Astrocyte of the cerebellum (primary cell): ENCODE measurements at places on chromosomes 6 and 20.

GRCh38 chr6:319177-320131, 27.2 kb downstream of the DUSP22 start:
- no peak for DNase-seq

GRCh38 chr6:136791296-136792094, 782 bp downstream of the MAP3K5 start:
- DNase-seq: no peak

DNA sequence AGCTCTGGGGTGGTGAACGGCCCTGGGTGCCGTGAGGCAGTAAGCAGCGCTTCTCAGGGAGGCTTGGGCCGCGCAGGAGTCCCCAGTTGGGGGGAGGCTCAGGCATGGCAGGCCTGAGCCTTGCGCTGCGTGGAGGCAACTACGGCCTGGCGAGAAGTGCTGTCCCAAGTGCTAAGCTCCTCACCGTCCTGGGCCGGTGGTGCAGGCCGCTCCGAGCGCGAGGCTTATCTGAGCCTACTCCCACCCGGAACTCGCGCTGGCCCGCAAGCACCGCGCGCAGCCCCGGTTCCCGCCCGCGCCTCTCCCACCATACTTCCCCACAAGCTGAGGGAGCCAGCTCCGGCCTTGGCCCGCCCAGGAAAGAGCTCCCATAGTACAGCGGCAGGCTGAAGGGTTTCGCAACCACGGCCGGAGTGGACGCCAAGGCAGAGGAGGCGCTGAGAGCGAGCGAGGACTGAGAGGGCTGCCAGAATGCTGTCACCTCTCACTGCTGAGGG, 1.8 kb upstream of the WRNIP1 start:
- DNase-seq: no peak

DNA sequence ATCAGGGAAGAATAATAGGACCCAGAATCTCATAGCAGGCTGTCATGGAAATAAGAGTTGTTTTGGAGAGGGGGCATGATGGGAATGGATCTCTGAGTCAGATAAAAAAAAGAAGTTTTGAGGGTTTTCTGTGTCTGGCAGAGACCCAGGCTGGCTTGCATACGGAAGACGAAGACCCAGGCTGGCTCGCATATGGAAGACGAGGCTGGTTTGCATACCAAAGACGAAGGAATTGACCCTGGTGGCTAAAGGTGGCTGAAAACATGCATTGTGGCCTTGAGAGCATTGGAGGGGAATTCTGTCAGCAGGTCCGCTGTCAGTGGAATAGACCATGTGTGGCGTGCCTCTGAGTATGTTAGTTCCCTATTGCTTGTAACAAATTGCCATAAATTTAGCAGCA, 335.1 kb downstream of the BTBD3 start:
- peak; percentile 76 for DNase-seq

DNA sequence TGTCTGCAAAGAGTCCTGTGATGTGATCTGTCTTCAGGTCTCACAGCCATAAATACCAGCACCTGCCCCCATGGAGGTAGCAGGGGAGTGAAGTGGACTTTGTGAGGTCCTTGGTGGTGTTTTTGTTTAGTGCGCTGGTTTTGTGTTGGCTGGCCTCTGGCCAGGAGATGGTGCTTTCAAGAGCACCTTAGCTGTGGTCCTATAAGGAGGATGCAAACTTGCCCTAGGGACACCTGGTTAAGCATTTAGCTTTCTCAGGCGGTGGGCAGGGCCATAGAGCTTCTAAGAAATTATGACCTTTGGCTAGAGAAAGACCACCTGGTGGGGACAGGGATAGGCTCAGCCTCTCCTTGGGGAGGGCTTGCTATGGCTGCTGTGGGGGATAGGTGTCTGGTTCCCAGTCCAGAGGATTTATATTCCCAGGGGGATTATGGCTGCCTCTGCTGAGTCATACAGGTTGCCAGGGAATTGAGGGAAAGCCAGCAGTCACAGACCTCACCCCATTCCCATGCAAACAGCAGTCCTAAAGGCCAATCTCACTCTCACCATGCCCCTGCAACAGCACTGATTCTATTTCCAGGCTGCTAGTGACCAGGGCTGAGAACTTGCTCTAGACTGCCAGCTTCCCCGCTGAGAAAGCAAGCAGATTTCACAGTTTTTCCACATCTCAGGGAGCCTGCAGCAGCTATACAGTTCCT, 259.3 kb downstream of the TFAP2B start:
- DNase-seq: no peak

DNA sequence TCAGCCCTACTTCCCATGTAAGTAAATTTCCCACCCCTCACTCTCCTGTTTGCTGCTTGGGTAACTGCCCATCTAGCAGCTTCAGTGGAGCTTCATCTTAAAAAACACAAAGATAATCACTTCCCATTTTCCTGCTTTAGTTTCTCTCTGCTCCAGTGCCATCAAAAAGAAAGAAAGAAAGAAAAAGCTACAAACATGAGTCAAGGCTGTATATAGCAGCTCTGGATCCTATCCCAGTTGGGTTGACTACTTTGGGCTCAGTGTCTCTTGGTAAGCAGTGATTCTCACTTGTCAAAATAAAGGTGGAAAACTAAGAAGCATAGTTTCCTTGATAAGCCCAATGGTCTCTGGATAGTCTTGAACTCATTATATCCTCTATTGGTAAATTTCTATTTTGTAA, 48.7 kb upstream of the SRPK1 start:
- DNase-seq: no peak

GRCh38 chr6:144653885-144654505, 368.9 kb downstream of the UTRN start:
- DNase-seq: no peak

DNA sequence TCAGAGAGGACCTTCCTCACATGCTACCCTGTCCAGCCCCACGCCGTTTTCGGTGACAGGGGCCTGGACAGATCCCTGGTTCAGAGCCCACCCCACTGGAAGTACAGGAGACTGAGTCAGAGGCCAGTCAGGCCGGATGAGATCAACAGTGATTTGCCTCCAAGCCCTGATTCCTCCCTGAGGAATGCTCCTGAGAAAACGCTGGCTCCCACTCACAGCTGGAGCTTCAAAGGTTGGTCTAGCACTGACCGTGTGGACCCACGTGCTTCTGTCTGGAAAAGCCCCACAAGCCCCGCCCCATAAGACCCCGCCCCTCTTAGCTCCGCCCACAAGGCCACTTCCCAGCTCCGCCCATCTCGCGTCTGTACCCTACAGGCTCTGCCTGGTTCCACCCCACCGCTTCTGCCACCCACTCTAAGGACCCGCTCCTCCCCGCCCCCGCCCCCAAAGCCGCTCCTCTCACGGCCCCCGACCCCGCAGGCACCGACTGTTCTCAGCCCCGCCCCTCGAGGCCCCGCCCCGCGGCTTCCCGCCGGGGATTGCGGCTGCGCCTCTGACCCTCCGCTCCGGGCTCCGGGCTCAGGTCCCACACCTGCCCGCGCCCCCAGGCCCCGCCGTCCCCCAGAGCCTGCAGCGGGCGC, 64.9 kb upstream of the BHLHE23 start:
- DNase-seq: no peak

DNA sequence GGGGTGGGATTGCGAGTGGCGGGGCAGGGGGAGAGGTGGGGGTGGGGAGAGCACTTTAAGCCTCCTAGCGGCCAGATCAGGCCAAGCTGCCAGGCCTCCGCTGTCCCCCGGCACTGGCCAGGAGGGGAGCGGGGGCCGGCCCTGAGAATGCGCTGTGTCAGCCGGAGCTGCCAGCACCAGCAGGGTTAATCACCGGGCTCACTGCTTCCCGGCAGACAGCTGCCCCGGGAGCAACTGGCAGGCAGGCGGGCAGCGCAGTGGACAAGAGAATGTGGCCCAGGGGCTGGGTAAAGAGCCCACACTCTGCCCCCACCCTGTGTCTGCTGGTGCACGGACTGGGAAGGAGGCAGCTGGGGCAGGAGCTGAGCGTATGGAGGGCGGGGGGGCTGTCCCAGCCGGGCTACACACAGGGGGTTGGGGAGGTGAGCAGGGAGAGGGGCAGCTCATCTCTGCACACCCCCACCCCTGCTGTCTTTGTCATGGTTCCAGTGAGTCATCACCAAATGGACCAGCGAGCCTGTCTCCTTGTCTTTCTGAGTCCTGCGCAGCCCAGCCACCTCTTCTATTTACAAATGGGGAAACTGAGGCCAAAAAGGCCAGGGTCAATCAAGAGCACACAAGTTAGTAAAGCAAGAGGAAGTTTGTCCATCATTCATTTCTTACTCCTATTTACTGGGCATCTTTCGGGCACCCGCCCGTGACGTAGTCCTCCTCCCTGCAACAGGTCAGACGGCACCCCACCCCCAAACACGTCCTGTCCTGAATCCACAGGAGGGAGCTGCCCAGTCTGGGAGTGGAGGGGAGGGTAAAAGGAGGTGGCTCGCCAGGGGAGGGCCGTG, 2.1 kb upstream of the LAMA5 start:
- no peak for DNase-seq

- no peak for DNase-seq
Measured at GRCh38 chr6:135210632-135211305, 29.7 kb downstream of the MYB start.

GRCh38 chr20:56826705-56827665, 197.9 kb downstream of the TFAP2C start:
- DNase-seq: no peak

DNA sequence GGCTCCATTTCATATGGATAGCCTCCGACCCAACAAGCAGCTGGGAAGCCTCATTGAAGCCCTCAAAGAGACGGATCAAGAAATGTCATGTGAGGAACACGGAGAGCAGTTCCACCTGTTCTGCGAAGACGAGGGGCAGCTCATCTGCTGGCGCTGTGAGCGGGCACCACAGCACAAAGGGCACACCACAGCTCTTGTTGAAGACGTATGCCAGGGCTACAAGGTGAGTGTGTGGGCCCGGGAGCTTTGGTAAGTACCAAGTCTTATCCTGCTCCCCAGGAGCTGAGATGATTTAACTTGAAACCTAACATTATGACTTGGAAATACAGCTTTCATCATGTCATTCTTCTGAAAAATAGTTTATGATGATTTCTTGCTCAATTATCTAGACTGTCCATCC, 4.1 kb downstream of the TRIM38 start:
- DNase-seq: no peak

DNA sequence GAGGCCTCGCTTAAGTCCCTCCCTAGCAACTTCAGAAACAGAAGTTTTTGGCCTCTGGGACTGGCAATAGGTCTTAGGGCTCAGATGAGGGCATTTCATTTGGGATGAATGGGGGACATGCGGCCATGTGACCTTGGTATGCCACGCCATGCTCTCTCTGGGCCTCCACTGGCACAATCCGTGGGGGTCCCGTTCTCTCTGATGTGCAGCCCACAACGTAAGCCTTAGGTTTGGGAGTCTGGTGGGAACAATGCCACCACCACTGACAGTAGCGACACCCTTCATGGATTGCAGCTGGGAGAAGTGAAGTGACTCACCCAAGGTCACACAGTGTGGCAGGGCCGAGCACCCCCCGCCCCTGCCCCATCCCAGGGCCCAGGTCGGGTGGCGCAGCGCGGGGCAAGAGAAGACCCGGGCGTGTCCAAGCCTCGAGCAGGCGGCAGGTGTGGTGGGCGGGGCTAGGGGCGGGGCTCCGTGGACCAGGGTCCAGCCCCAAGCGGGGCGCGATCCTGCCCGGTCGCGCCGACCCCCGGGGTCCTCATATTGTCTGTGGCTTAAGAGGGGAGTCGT, 864 bp upstream of the CEBPB start:
- no peak for DNase-seq

GRCh38 chr6:162468326-162468725, 259.2 kb downstream of the PRKN start:
- peak; percentile 63 for DNase-seq

GRCh38 chr6:163132050-163132750, 282.3 kb upstream of the QKI start:
- peak; percentile 2 for DNase-seq

DNA sequence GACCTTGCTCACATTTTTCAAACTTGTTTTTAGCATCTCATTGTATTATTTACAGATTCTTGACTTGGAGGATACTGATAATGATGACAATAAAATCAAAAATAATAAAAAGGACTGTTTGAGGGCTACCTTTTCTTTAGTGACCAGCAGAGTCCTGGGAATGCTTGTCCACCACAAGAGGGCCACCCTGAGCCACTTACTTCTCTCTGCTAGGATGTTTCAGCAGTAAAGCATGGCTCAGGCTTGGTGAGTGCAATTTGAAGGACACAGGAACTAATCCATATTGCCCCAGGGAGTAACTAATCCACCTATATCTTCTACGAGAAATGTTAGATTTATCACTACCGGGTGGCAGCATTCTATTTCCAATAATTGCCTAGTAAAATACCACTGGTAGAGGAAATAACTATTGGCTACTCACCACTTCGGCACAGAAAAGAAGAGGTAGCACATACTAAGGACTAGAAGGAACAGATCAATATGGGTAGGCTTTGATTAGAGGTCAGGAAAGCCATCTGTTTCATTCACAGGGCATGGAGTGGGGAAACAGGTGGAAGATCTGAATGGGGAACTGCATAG, 5.8 kb upstream of the KIAA0408 start:
- DNase-seq: peak; percentile 59

GRCh38 chr20:10249822-10250221, 31.2 kb downstream of the SNAP25 start:
- DNase-seq: no peak

- DNase-seq: no peak
Measured at GRCh38 chr20:57649617-57650015, 29.4 kb upstream of the ZBP1 start.

GRCh38 chr20:45157962-45158361, 16.7 kb upstream of the PI3 start:
- DNase-seq: peak; percentile 35

- DNase-seq: no peak
Measured at GRCh38 chr6:100468016-100468622, 3.4 kb upstream of the SIM1 start.

DNA sequence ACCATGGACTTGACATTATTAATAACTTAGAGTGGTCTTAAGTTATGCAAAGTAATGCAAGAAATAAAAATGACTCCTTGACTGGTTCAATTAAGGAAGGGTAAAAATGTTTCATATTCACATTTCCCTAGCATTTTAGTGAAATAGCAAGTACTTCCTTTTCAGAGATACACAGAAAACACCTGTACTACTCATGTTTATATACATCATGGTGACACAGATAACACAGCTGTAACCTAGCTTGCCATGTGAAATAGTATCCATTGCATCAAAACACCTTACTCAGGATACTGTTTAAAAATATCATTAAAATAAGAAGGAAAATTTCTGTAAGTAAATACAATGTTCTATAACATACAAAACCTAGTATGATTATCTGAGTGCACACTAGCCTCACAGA, 102.4 kb downstream of the AHI1 start:
- DNase-seq: no peak

GRCh38 chr20:36132802-36133211, 21.7 kb upstream of the EPB41L1 start:
- no peak for DNase-seq
